DMS79 treated with DMSO at 0.1 percent for 48 hours (cell line): ENCODE measurements at places on chromosomes 1 and 21.

GRCh38 chr1:18819986-18820790 is 39.3 kb downstream of the TAS1R2 start:
- DNase-seq = no peak

DNA sequence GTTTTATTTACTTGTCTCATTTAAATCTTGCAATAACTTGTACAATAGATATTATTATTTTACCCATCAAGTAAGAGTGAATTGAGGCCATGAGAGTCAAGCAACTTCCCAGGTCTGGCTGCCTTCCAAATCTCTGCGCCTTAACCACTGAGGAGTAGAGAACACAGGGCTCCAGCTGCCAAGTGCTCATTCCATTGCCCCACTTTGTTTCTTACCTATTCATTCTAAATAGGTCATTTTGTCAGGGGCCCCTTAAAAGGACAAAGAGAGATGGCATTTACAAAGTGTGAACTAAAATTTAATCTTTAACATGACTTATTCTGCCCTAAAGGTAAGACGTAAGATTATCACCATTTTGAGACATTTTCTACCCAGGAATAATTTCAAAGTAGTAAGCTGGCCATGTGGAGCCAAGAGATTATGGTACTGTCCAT is 3.5 kb downstream of the PPP1R15B start:
- peak; percentile 82 for DNase-seq

GRCh38 chr1:211326528-211327345 is at the start of gene TRAF5:
Gene TRAF5, plus strand, starts transcription at chr1:211326833. Its CDS starts 26,407 bp downstream, at chr1:211353240.
- peak; percentile 8 for DNase-seq

DNA sequence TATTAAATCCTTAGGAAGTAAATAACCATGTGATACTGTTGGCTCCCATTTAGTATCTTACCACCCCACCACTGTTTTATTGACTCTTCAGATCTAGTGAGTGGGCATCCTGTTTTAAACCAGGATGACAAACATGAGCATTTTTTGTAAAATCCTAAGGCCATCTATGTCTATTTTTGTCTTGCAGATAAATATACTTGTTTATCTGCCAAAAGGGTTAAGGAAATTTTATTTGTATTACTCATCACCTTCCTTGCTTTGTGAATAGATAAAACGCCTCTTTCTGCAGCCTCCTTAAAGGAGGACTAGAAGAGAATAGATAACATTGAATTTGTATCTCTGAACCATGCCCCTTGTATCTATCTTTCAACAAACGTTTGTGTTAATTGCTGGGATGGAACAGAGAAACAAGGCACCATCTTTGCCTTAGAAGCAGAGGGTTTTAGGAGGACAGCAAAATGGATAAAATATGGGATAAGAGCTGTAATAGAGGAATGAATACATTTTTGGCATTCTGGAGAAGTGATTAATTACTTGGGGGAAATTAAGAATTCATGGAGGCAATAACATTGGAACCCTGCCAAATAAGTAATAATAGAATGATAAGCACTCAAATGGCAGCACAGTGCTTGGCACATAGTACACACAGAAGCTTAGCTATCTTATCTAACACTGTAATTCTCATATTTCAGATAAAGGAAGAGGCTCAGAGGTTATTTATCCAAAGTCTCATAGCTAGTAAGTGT is 14.7 kb downstream of the YTHDF2 start:
- no peak for DNase-seq

DNA sequence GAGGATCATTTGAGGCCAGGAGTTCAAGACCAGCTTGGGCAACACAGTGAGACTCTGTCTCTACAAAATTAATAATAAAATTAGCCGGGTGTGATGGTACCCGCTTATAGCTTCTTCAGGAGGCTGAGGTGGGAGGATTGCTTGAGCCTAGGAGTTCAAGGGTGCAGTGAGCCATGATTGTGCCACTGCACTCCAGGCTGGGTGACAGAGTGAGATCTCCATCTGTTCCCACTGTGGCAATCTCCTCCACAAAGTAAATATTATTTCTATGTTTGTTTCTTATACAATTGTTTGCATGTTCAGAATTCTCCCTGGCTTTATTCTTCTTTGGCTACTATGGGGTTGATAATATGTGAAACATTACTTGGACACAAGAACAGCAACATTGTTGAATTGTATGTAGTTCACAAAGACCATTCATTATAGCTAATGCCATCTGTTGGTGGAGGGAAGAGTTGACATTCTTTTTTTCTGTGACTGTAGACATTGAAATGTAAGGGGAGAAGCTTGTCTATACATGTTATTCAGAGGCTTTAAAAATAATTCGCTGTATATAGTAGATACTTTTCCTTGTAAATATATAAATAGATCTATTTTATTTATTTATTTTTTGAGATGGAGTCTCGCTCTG is 47.8 kb upstream of the SRSF10 start:
- peak; percentile 30 for DNase-seq

- DNase-seq = peak; percentile 98
Observed at GRCh38 chr1:42941640-42942330, 16.9 kb downstream of the SLC2A1 start.

DNA sequence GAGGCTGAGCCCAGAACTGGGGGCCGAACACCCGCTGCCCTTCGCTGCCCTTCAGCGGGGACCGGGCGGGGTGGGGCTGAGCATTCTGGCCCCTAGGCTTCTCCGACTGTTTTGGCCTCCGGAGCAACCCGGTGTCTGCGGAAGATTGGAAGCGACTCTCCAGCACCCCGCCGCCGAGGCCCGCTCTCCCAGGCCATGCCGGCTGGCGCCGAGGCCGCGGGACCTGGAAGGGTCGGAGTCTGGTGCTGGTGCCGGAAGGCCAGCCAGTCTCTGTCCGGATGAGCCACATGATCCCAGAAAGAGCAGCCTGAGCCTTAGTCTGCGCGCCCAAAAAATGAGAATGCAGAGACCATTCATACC is 272.0 kb downstream of the FOXD2 start:
- DNase-seq = peak; percentile 56

- no peak for DNase-seq
Observed at GRCh38 chr1:13781907-13782633, 82.1 kb downstream of the PRDM2 start.

DNA sequence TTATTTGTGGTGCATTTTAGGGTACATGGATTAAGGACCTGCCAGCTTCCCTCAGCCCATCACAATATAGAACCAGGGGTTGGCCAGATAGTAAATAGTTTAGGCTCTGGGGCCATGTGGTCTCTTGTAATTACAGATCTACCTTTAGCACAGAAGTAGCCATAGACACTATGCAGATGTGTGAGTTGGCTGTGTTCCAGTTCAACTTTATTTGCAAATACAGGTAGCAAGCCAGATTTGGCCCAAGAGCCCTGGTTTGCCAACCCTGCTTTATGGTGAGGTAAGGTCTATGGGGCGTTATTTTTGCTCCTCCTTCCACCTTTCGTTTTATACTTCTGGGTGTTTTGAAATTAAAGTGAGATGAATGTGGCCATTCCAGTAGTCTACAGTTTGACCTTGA is 48.7 kb downstream of the MRPS6 start:
- DNase-seq = no peak
